Activated T-helper 9 cell treated with anti-CD3 and anti-CD28 coated beads, Interleukin-2, amount 50 U/mL, for 16 hours (primary cell): ENCODE measurements at places on chromosomes 3 and 15.

DNA sequence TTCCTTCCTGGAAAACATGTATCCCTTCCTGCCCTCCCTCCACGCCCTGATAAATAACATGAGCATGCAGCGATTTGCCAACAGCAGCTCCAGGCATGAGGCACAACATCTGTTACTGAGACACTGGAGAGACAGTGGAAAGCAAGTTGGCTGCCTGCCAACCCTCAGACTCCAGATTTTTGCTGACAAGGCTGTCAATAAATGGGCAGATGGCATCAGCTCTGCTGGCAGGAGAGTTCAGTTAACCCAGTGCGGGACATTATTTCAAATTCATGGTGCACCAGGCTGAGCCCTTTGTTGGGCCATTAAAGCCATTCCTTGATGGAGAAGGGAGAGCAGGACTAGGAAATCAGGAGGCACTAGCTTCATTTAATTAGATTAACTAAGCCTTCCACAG lies 293.3 kb downstream of the MEX3B start:
- no peak for DNase-seq

GRCh38 chr3:23055733-23056376 lies 147.3 kb upstream of the UBE2E2 start:
- no peak for DNase-seq

GRCh38 chr3:84209474-84209873 lies 749.3 kb upstream of the CADM2 start:
- DNase-seq: no peak

- DNase-seq: no peak
Measured at GRCh38 chr15:67495585-67495984, 25.3 kb upstream of the C15orf61 start.

DNA sequence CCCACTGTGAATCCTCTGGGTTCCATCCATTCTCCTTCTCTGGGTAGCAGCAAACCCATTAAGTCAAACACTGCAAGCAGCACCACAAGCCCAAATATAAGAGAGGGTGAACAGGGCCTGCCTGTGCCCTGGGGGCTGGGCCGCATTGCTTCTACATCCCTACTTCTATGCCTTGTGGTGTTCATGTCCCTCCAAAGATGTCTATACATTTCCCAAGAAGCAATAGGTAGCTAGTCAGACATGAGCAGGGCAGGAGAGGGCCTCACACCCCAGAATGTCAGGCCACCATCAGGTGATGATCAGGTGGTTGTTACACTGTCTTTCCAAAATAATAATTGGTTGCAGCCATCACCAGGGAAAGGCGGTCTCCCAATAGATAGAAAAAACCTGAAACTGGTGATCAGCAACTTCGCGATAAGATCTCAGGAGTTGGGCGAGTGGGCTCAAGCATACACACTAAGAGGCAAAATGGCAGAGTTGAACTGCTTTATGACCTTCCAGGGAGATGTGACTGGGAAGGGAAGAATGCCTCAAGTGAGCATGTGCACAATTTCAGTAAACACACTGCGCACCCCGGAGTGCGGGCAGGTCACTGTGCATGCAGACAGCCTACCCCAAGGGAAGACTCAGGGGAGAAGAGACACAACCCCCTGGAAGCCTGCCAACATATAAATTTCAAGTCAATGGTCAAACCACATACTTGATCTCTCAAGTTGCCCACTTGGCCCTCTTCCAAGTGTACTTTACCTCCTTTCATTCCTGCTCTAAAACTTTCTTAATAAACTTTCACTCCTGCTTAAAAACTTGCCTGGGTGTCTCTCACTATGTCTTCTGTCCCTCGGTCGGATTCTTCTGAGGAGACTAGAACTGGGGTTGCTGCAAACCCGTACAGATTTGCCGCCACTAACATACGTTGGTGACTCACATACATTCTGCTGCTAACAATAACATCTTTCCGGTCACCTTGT lies 39.9 kb downstream of the KLF15 start:
- DNase-seq: no peak

GRCh38 chr15:52104532-52105004 lies 8.0 kb downstream of the BCL2L10 start:
- no peak for DNase-seq
